ENCODE measurements at places on chromosomes 3 and 15. TPM values are rescaled to one million over a fixed set of nuclear protein-coding genes. Genes with fewer than 3 reads are reported as not detected.

CLSTN2 gene
- total RNA-seq: 0.05 TPM

PEX11A gene
- total RNA-seq: 1.9 TPM

RETNLB gene
- not detected for total RNA-seq

GP9 gene
- total RNA-seq: 0.53 TPM

SLC25A20 gene
- total RNA-seq: 26.8 TPM

SCN11A gene
- total RNA-seq: not detected

FBXO40 gene
- not detected for total RNA-seq

LRRC34 gene
- total RNA-seq: 3.2 TPM

MAP4 gene
- 174 TPM for total RNA-seq

USP19 gene
- total RNA-seq: 29.2 TPM

ZKSCAN7 gene
- 1.8 TPM for total RNA-seq

ISL2 gene
- 0.27 TPM for total RNA-seq

RBP2 gene
- not detected for total RNA-seq

HTR3E gene
- not detected for total RNA-seq

CHRNA7 gene
- 0.73 TPM for total RNA-seq

ARHGEF26 gene
- total RNA-seq: 0.40 TPM

CFAP161 gene
- 2.0 TPM for total RNA-seq

ADAMTS9 gene
- 51.8 TPM for total RNA-seq

GOLGA6B gene
- total RNA-seq: not detected

APEH gene
- total RNA-seq: 74.4 TPM

MORC1 gene
- not detected for total RNA-seq

TERC gene
- 146 TPM for total RNA-seq

COPS2 gene
- total RNA-seq: 44.0 TPM

MME gene
- 3.8 TPM for total RNA-seq

MYEF2 gene
- total RNA-seq: 17.7 TPM

CCR9 gene
- not detected for total RNA-seq

TRH gene
- not detected for total RNA-seq

AMT gene
- total RNA-seq: 0.15 TPM

ATP2C1 gene
- 34.4 TPM for total RNA-seq

SGO1 gene
- total RNA-seq: 11.8 TPM

GRM7 gene
- not detected for total RNA-seq

SOX14 gene
- total RNA-seq: not detected

REC114 gene
- total RNA-seq: not detected

CLDN1 gene
- total RNA-seq: 11.3 TPM

MITF gene
- 3.1 TPM for total RNA-seq

CHL1 gene
- not detected for total RNA-seq

TRPM1 gene
- 0.60 TPM for total RNA-seq

CLDN11 gene
- total RNA-seq: 446 TPM

SUSD5 gene
- 4.3 TPM for total RNA-seq

LNP1 gene
- total RNA-seq: 1.2 TPM

COMMD2 gene
- 24.6 TPM for total RNA-seq

ARPIN gene
- total RNA-seq: 12.8 TPM

MEF2A gene
- 27.2 TPM for total RNA-seq

GOLGA8T gene
- not detected for total RNA-seq

TGM4 gene
- 0.07 TPM for total RNA-seq

A4GNT gene
- not detected for total RNA-seq

SLC15A2 gene
- not detected for total RNA-seq

TMEM42 gene
- 13.2 TPM for total RNA-seq

LMAN1L gene
- not detected for total RNA-seq

EXOG gene
- total RNA-seq: 8.7 TPM

RNF123 gene
- total RNA-seq: 21.2 TPM
